Posterior cingulate gyrus (tissue), 11 donors: ENCODE measurements at places on chromosomes 2 and 18.

- no peak for DNase-seq
Observed at GRCh38 chr2:122239440-122239839, 484.0 kb downstream of the TSN start.

DNA sequence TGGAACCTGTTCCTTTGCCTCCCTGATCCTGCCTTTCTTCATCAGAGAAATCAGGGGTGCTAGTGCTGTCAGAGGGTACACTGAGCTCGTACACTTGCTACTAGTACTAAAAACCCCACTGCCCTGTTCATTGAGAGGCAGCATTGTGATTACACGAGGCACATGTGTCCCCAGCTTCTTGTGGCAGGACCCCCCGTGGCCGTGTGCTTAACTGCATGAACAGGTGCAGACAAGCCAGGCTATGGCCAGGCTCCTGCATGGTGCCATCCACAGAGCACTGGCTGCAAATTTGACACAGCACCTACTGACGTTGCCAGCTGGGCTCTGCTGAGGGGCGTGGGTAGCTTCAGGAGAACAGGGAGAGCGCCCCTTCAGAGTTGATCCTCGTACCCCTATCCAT is 248.4 kb downstream of the GLI2 start:
- DNase-seq, result peak; percentile 25

- DNase-seq, result no peak
Observed at GRCh38 chr18:74141667-74142066, 6.0 kb downstream of the FBXO15 start.

DNA sequence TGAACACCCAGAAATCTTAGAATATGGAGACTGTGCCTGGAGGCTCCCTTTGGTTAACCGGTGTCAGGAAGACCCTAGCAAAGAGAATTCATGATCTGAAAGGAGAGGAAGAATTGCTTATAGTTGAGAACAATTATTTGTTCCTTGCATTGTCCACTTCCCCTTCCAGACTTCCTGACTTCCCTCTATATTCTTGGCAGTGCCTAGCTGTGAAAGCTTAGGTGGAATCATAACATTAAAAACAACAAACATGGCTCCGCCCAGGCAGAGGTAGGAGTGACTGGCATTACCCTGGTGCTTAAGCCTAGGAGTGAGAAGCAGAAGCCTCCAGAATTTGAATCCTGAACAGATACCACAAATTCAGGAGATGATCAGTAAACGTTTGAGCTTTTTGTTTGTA is 1.9 kb downstream of the TTL start:
- DNase-seq, result no peak

DNA sequence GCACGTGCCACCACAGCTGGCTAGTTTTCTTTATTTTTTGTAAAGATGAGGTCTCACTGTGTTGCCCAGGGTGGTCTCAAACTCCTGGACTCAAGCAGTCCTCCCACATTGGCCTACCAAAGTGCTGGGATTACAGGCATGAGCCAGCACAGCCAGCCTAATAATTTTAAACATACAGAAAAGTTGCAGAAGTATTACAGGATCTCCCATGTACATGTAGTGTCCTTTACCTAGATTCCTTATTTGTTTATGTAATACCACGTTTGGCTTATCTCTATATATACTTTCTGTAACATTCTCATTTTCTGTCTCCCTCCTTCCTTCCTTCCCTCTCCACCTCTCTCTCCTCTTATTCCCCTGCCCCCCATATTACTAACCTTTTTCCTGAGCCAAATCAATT is 41.7 kb downstream of the PPM1B start:
- DNase-seq, result no peak

GRCh38 chr2:196528486-196529223 is 110.9 kb upstream of the CCDC150 start:
- no peak for DNase-seq

DNA sequence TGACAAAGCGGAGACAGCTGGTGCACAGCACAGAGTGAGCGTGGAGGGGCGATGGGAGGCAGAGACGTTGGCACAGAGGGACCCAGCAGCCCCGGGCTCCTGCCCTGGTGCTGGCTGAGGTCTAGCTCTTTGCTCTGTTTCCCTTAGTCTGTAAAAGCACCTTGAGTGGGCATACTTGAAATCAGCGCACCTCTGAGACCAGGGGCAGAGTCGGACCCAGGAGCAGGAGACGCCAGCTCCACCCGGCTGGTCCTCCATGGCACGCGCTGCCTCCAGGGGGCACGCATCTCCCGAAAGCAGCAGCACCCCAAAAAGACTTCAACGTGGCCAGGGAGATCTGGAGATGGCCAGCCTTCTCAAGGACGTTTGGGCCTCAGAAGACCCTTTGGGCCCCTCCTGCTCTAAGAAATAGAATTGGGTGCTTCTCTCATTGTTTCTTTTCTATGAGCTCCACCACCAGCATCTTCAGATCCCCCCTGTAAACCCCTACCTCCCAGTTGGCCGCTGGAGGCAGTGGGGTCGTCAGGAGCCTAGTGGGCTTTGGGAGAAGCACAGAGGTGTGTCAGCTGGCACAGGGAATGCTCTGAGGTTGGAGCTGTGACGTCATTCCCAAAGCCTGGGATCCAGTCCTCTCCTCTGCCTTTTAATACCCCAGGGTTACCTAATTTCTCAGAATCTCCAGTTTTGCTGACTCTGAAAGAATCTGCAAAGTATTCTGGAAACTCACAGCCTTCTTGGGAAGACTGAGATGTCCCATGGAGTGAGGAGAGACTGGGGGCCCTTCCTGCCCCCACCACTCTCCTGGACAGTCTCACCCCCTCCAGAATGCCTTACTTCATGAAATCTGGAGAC is 58.9 kb downstream of the CIB4 start:
- DNase-seq, result peak; percentile 66
